ENCODE measurements at places on chromosomes 5 and 9.

DNA sequence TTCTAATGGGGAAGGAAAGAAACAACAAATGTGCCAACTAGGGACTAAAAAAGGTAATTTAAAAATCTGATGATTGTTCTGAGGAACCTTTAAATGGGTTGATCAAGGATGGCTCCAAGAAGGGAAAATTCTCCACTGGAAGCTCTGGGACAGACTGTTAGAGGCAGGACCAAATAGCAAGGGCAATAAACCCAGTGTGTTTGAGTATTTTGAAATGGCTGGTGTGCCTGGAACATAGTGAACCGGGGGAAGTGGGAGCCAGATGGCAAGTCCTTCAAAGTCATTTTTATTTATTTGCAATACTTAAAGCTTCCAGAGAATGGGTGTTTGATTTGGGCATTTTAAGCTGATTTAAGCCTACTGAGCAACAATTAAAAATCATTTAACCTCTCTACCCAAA, 587.7 kb upstream of the MEF2C start:
- DNase-seq, result no peak

DNA sequence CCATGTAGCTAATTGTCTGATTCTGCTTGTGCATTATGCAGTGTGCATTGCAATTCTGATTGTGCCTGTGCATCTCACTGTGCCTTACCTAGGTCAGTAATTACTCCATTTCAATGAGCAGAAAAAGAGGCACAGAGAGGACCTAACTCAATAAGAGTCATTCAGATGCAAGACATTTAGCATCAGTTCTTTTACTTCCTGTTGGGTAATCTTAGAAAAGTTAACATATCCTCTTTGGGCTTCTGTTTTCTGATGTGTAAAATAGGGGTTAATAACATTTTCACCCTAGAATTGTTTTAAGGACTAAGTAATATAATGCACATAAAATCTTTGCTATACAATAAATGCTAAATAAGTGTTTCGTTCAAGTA, 7.0 kb upstream of the DCTN4 start:
- no peak for DNase-seq

- DNase-seq, result no peak
These were observed 89.1 kb upstream of the FBXW11 start for GRCh38 chr5:172095368-172096206.

DNA sequence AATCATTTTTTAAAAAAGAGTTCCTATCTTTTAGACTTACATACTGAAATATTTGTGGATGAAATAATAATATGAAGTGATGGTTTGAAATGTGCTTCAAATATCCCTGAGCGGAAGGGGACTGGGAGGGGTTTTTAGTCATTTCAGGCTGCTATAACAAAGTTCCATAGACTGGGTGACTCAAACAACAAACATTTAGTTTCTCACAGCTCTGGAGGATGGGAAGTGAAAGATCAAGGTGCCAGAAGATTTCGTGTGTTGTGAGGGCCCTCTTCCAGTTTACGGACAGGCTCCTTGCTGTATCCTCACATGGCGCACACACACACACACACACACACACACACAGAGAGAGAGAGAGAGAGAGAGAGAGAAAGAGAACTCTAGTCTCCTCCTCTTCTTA, 27.1 kb upstream of the TEX10 start:
- DNase-seq, result no peak

- DNase-seq, result no peak
These were observed 15.2 kb downstream of the EXD3 start for GRCh38 chr9:137407590-137408300.

Data from stimulated activated CD4-positive, alpha-beta T cell treated with anti-CD3 and anti-CD28 coated beads, Interleukin-1b, Interleukin-23, amount 100 ng/mL, for 4 hours (primary cell).